ENCODE measurements at places on chromosomes 7 and 10.

DNA sequence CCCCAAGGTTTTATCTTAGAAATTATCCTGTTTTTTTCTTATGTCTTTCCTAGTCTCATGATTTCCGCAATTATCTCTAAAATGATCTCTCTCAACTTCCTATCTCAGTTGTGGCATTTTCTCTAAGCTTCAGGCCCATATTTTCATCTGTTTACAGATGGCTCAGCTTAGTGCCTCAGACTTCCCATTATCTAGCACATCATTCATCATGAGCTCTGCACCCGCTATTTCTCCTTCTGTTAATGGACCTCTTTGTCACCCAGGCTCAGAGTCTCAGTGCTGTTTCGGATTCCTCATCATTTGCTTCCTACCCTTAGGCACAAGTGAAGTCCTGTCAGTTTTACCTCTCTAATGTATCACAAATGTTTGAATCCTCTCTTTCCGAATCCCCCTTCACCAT is 84.1 kb downstream of the BMPR1A start:
- no peak for DNase-seq

GRCh38 chr7:106870528-106870927 is 5.4 kb downstream of the PIK3CG start:
- DNase-seq = no peak

GRCh38 chr7:3927446-3928110 is 626.5 kb downstream of the SDK1 start:
- no peak for DNase-seq

DNA sequence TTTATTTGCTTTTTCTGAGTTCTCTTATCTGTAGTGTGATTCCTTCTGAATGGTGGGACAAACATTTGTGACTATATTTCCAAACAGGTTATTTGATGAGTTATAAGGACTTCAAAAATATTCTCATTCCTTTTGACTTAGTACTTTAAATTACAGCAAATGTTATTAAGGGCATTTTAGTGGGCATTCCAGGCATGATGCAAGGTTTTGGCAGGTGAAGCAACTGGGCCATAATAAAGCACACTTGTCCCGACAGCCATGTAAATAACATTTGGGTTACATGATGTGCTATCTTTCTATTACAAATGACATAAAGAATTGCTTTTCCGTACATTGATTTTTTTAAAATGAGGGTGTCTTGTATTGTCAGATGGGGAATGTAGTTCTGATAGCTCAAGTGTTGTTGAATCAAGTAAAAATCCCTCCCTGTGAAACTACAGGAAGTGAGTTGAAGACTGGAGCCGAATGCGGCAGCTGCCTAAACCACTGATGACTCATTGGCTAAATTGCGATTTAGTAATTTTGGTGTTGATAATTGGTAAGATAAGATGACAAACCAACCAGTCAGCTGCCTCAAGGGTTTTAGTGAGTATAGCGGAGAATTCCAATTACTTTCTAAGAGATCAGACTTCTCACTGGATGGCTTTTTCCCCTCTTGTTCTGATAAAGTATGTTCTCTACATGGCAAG is 231.3 kb upstream of the NPY start:
- DNase-seq = no peak

Measured in T-helper 2 cell (primary cell).